Smooth muscle cell of the coronary artery (primary cell): ENCODE measurements at places on chromosomes 7 and 10. TPM values are rescaled to one million over a fixed set of nuclear protein-coding genes. Genes with fewer than 3 reads are reported as not detected.

The ADAMTS14 gene
- total RNA-seq: 1.5 and 9.0 TPM in 2 replicates

The CTTNBP2 gene
- total RNA-seq: 0.08 and 0.12 TPM in 2 replicates

The C10orf105 gene
- under 0.01 and 0.12 TPM in 2 replicates for total RNA-seq

The HTR5A gene
- total RNA-seq: not detected in 2 replicates

The RAPGEF5 gene
- total RNA-seq: 1.7 and 1.9 TPM in 2 replicates

The H2BK1 gene
- total RNA-seq: not detected in 2 replicates

The LRRC4 gene
- total RNA-seq: under 0.01 TPM in 1 of 2 replicates, not detected in the other

The WNT8B gene
- not detected in 2 replicates for total RNA-seq

The TRIM73 gene
- total RNA-seq: 0.68 and 1.3 TPM in 2 replicates

The PGAM2 gene
- 0.75 and 2.5 TPM in 2 replicates for total RNA-seq

The PNLIPRP3 gene
- not detected in 2 replicates for total RNA-seq

The FXYD4 gene
- total RNA-seq: not detected in 2 replicates

The GIMAP7 gene
- total RNA-seq: 0.12 TPM in 1 of 2 replicates, not detected in the other

The CDC14C gene
- 0.08 TPM in 1 of 2 replicates, not detected in the other for total RNA-seq

The PNLIPRP1 gene
- total RNA-seq: not detected in 2 replicates

The FAM237B gene
- not detected in 2 replicates for total RNA-seq

The HABP2 gene
- total RNA-seq: not detected in 2 replicates

The ZNF33B gene
- total RNA-seq: 3.5 and 4.5 TPM in 2 replicates

The EXOC4 gene
- 97.3 and 169 TPM in 2 replicates for total RNA-seq

The SDK1 gene
- total RNA-seq: under 0.01 and 1.8 TPM in 2 replicates

The SAP25 gene
- 0.08 TPM in 1 of 2 replicates, not detected in the other for total RNA-seq

The MICALL2 gene
- 13.7 and 17.1 TPM in 2 replicates for total RNA-seq

The RGR gene
- not detected in 2 replicates for total RNA-seq

The GNGT1 gene
- total RNA-seq: not detected in 2 replicates

The HOXA1 gene
- total RNA-seq: not detected in 2 replicates

The SFMBT2 gene
- total RNA-seq: 0.08 and 0.59 TPM in 2 replicates

The SPDYE2B gene
- total RNA-seq: 0.12 TPM in 1 of 2 replicates, not detected in the other

The POM121C gene
- total RNA-seq: 7.4 and 15.3 TPM in 2 replicates

The MYO1G gene
- 0.08 TPM in 1 of 2 replicates, not detected in the other for total RNA-seq

The PSMG3 gene
- 20.8 and 30.1 TPM in 2 replicates for total RNA-seq

The GCC1 gene
- 18.6 and 27.6 TPM in 2 replicates for total RNA-seq

The GNA12 gene
- 19.8 and 38.0 TPM in 2 replicates for total RNA-seq

The NME8 gene
- not detected in 2 replicates for total RNA-seq

The ZNF425 gene
- total RNA-seq: 3.6 and 4.2 TPM in 2 replicates

The TWIST1 gene
- 31.1 and 267 TPM in 2 replicates for total RNA-seq

The EPC1 gene
- 18.5 and 32.9 TPM in 2 replicates for total RNA-seq

The MMD2 gene
- total RNA-seq: not detected in 2 replicates

The ASB10 gene
- not detected in 2 replicates for total RNA-seq

The PDK4 gene
- 0.15 and 5.3 TPM in 2 replicates for total RNA-seq
